MG63 (cell line): ENCODE measurements at places on chromosomes 16 and 17. TPM values are rescaled to one million over a fixed set of nuclear protein-coding genes. Genes with fewer than 3 reads are reported as not detected.
A peak's percentile ranks its signal among the peaks of the same experiment; 100 is the strongest.

DNA sequence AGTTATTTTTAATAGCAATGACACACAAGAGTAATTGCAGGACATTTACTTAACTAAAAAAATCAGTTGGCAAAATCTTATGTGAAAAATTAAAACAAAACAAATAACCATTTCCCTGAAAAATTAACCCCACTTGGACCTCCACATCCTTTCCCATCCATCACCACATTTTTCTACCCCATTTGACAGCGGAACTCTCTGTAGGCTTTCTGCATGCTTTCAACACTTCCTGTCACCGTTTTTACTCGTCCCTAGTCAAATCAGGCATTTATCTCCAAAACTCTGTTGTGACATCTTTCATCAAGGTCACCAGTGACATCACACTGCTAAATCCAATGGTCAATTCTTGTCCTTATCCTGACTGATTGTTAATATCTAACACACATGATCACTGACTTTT lies 27.5 kb downstream of the KCNJ16 start:
- DNase-seq: no peak

- DNase-seq: no peak
Measured at GRCh38 chr17:80599546-80600305, 55.1 kb downstream of the RPTOR start.

Gene LRRC3C
- total RNA-seq: not detected in 2 replicates

Gene ZNF19
- 0.25 and 1.1 TPM in 2 replicates for total RNA-seq

DNA sequence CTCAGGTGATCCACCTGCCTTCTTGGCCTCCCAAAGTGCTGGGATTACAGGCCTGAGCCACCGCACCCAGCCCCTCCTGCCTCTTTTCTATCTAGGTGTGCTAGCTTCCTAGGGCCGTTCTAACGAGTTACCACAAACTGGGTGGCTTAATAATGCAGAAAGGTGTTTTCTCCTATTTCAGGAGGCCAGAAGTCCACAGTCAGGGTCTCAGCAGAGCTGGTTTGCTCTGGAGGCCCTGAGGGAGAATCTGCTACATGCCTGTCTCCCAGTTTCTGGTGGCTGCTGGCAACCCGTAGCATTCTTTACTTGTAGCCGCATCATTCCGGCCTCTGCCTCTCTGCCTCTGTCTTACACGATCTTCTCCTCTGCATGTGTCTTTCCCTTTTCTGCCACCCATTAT lies 89.2 kb downstream of the NTN1 start:
- DNase-seq: no peak

- DNase-seq: no peak
Measured at GRCh38 chr16:12620150-12620549, 183.5 kb downstream of the CPPED1 start.

- no peak for DNase-seq
Measured at GRCh38 chr17:66717641-66718058, 117.3 kb upstream of the CACNG5 start.

Gene TBC1D3E
- total RNA-seq: not detected in 2 replicates

Gene HP
- total RNA-seq: not detected in 2 replicates

Gene KRTAP9-4
- not detected in 2 replicates for total RNA-seq

- DNase-seq: no peak
Measured at GRCh38 chr17:77291591-77292386, 151.0 kb downstream of the SEC14L1 start.

DNA sequence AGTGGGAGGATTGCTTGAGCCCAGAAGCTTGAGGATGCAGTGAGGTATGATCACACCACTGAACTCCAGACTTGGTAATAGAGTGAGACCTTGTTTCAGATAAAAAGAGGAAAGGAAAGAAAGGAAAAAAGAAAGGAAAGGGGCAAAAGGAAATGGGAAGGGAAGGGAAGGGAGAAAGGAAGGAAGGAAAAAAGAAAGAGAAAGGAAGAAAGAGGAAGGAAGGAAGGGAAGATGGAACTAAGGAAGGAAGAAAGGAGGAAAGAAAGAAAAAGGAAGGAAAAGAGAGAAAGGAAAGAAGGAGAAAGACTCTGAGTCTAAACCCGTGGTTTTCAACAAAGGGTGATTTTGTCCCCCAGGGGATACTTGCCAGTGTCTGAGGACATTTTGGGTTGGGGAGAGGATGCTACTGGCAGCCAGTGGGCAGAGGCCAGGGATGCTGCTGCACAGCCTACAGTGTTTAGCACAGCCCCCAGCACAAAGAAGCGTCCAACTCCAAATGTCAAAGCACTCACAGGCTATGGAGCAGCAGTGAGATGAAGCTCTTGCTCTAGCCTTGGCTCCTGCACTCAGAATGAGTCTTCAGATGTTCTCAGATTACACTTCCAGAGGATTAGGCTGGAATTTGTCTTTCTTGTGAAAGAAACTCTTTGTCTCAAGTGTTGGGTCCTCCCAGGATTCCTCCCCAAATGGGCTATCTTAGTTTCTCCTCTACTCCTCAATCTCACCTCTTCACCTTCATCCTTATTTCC lies 64.2 kb downstream of the BMERB1 start:
- DNase-seq: peak; percentile 32

DNA sequence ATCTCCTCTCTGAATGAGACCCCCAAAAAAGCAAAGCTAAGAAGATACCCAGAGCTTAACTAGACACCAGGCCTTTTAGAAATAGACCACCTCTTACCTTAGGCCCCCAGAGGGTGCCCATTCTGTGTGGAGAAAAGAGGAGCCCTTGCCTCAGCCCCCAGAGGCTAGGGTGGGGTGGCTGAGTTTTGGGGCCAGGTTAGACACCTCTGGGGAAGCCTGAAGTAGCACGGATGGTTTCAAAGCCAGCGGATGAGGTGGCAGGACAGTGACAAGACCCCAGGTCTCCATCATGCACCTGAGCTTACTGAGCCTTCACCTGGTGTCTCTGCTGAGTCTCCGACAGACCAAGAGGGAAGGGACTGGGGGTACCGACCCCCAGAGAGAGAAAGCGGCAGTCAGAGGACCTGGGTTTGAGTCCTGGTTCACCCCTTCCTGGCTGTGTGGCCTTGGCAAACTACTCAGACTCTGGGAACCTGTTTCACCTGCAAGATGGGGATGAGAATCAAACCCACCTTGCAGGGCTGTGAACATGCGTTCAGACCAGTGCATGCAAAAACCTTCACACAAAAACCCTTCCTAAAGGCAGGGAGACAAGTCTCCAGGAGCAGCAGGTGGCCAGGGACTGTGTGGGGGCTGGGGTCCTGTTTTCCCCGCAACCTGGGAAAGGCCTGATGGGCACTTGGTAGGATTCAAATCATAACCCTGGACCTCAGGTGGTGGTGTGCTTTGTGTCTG lies 7.7 kb downstream of the SCGB1C2 start:
- no peak for DNase-seq

DNA sequence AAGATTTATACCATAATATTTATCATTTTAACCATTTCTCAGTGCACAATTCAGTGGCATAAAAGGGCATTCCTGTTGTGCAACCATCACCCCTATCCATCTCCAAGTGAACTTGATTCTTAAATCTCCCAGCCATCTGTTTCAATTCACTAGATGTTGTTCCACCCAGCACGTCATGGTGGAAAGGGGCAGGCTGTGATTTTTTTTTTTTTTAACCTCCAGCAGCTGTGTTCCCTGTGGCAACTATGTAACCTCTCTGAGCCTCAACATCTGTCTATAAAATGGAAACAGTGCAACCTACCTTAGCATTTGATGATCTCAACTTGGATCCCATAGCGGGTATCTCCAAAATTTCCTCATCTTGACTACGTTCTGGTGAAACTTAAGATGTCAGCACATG lies 604.5 kb downstream of the WWOX start:
- no peak for DNase-seq

- no peak for DNase-seq
Measured at GRCh38 chr16:4322121-4323052, 6.5 kb downstream of the GLIS2 start.

Gene KRTAP3-1
- not detected in 2 replicates for total RNA-seq

DNA sequence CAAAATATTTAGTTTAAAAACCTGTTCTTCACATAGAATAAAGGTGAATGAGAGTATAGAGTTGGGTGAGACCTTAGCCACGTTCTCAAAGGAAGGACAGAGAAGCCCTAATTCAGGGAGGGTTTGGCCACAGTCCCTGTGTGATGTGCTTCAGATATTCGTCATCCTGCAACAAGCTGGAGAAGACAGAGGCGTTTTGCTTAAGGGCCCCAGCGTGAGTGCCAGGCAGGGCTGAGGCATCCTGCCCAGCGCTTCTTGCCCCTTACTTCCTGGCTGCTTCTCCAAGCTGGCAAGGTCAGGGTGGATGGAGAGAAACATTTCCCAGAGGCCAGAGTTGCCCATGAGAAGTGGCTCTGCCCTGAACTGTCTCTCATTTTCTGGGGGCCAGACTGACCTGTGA lies 46.9 kb downstream of the AXIN2 start:
- peak; percentile 98 for DNase-seq

- peak; percentile 53 for DNase-seq
Measured at GRCh38 chr16:81745704-81746558, 33.2 kb upstream of the PLCG2 start.

DNA sequence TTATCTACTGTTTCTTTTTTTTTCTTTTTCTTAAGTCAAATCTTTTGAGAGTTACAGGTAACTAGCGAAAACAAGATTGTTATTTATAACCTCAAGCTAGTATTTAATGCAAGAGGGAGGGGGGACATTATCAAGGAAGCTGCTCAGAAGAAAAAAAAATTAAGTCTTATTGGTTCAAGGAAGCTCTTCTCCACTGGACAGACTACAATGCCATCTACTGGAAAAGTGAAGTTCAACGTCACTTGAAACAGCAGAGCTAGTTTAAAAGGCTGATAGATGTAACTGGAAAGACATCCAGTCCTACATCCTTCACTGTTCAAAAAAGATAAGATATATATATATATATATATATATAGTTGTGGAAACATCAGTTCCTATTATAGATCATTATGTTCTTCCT lies 418.0 kb upstream of the PSMD7 start:
- DNase-seq: no peak

- no peak for DNase-seq
Measured at GRCh38 chr17:1797323-1797722, 32.4 kb downstream of the SMYD4 start.

DNA sequence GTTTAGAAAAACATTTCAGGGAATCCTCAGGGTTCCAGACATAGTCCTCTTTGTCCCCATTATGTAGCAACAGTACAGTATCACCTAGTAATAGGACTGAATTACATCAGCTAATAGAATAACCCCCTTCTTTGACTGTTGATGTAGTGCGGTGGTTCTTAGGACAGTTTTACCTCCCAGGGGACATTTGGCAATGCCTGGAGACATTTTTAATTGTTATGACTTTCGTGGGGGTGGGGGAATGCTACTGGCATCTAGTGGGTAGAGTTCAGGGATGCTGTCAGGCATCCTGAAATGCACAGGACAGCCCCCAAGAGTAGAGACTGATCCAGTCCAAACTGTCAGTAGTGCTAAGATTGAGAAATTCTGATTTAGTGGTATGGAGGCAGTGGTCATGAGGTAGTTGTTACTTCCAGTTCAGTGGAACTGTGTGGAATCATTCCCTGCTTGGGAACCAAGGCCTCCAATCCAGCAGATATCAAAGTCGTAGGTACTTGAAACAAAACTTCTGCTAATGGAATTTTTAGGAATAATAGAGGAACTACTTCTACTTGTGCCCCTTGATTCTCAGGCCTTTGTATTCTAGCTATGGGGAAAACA lies 20.3 kb downstream of the NF1 start:
- no peak for DNase-seq

GRCh38 chr16:86681757-86682106 lies 103.4 kb downstream of the FOXL1 start:
- no peak for DNase-seq

DNA sequence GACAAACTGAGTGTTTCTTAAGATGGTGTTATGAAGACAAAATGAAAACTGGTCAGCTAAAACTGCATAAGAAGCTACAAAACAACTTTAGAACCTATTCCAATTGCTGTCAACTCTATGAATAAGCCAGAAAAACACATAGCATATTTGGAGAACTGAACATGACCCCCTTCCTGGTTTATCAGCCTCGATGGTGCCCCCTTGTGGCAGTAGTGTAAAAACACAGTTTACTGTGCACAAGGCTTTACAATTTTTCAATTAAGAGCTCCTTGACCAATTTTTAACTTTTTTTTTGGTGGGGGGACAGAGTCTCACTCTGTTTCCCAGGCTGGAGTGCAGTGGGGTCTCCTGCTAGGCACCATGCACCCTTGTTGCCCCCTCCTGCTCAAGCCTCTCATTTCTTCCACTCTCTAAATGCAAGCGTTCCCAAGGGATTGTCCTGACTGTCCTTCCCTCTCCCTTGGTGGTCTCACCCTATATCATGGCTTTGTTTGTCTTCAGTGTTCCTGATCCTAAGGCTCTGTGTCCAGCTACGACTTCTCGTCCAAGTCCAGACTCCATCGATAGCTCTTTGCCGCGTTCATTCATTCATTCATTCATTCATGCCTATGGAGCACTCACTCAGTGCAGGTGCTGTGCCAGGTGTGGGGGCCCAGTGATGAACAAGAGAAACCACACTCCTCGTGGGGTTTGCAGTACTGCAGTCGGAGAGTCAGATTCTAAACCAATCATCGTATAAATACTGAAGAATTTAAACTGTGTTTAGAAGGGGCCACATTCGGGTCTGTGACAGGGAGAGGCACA lies 7.5 kb downstream of the EIF1 start:
- peak; percentile 65 for DNase-seq

Gene SLC5A11
- total RNA-seq: not detected in 2 replicates

GRCh38 chr17:42277342-42277712 lies 1.1 kb upstream of the STAT5B start:
- DNase-seq: no peak

GRCh38 chr17:62670202-62670821 lies 42.8 kb downstream of the MRC2 start:
- DNase-seq: no peak

Gene C16orf95
- total RNA-seq: 6.6 TPM in 1 of 2 replicates, not detected in the other

GRCh38 chr17:82751571-82752370 lies at the start of gene TBCD:
Gene TBCD (plus strand): TSS chr17:82752065. CDS start chr17:82752194, 129 bp downstream.
- peak; percentile 87 for DNase-seq

Gene PAM16
- 84.1 and 105 TPM in 2 replicates for total RNA-seq
